ENCODE measurements at places on chromosomes 11 and 22.

- no peak for DNase-seq
Measured at GRCh38 chr11:70415191-70415590, 16.9 kb downstream of the CTTN start.

- DNase-seq = no peak
Measured at GRCh38 chr11:1791912-1792311, 28.2 kb upstream of the CTSD start.

DNA sequence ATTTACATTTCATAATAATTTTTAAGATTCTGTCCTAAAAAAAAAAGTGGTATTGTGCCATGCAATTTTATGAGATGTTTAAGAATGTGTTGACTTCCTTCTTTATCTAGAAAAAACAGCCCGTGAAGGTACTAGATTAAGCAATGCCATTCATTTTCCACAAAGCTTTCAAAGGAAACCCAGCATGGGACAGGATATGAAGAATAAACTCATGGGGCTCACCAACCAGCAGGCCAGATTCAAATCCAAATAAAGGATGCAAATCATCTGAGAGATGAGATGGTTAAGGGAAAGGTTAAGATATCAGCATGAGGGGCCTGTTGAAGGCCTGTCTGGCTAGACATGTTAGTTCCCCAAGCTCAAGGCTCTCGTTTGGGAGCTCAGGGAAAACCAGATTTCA, 199.1 kb downstream of the SWAP70 start:
- DNase-seq = no peak

DNA sequence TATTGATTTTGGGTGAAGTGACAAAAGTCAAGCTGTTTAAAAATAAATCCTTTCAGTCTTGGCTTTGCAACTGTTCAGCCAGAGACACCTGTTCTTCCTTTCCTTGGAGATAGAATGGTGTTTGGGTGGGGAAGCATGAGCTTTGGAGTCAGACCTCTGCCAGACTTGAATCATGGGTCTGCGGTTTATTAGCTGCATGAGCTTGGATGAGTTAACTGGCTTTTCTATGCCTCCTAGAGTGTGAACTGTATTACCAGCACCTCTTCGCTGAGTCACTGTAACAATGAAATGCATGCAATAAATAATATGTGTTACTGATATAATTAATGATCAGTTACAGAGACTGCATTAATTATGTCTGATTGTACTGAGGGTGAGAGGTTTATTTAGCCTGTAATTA, 13.5 kb upstream of the MYEOV start:
- no peak for DNase-seq

- DNase-seq = no peak
Measured at GRCh38 chr22:30266445-30267381, at the start of gene OSM. Gene OSM (minus strand): TSS chr22:30266851. CDS start chr22:30266799, 52 bp downstream.
